MV-4-11 (cell line): ENCODE measurements at places on chromosomes 12 and 14.

GRCh38 chr14:25231004-25231403 lies 181.1 kb upstream of the STXBP6 start:
- no peak for DNase-seq

- DNase-seq: peak; percentile 77
Observed at GRCh38 chr12:1915082-1915968, 3.1 kb downstream of the CACNA2D4 start.

GRCh38 chr14:20019257-20019865 lies at the start of gene OR4K14:
Gene OR4K14, minus strand, starts transcription at chr14:20019307. Its CDS starts 4,114 bp downstream, at chr14:20015193.
- DNase-seq: no peak

- DNase-seq: no peak
Observed at GRCh38 chr14:30223385-30223785, 295.7 kb upstream of the PRKD1 start.

GRCh38 chr12:52697058-52697582 lies 6.2 kb downstream of the KRT77 start:
- DNase-seq: no peak

- DNase-seq: peak; percentile 28
Observed at GRCh38 chr14:94056579-94057308, 24.3 kb downstream of the DDX24 start.

DNA sequence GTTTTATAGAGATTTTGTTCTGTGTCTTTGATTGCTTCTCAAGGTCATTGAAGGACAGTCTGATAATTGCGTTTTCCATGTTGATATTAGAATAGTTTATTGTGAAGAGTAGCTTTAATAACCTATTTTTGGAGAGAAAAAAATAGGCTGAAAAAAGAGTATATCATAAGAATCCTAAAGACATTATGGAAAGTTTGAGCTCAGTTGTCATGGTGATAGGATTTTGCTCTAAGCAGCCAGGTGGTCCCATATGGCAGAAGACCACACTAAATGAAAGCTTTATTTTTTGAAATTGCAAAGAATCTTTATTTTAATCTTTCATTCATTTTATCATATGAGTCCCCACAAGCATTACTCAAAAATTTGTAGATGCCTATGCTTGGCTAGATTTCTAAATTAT lies 358.9 kb upstream of the NAV3 start:
- DNase-seq: no peak

DNA sequence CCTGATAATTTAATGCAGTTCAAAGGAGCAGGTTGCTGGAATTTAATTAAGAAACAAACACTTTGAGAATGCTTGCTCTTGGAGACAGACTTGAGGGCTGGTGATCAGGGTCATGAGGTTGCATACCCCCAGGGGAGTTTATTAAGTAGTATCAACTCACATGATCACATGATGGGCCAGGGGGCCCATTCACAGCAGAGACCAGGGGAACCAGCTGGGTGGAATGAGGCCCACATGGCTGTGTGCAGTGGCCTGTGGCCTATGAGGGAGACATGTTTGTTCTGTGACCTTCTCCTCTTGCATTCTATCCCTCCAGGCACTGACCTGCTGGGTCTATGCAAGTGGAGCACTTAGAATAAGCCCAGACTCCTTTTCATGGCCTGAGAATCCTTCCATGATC lies 266.6 kb upstream of the PWP1 start:
- DNase-seq: no peak

- no peak for DNase-seq
Observed at GRCh38 chr14:45238988-45239387, 14.0 kb downstream of the MIS18BP1 start.

DNA sequence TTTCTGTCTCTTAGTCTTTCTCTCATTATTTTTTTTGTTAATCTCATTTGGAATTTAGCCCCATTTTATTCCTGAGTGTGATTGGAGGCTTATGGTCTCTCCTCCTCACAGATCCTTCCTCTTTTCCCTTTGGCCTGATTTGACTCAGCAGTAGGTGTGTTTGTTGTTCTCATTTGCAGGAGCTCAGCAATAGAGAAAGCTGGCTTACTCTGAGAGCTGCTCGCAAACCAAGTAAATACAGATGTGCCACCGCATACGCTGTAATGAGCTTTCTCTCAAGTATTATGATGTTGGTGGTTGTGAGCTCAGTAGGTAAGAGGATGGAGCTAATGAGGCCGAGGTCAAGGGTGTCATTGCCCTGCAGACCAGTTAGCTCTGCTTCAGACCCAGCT lies 206.5 kb downstream of the ETV6 start:
- DNase-seq: peak; percentile 87

DNA sequence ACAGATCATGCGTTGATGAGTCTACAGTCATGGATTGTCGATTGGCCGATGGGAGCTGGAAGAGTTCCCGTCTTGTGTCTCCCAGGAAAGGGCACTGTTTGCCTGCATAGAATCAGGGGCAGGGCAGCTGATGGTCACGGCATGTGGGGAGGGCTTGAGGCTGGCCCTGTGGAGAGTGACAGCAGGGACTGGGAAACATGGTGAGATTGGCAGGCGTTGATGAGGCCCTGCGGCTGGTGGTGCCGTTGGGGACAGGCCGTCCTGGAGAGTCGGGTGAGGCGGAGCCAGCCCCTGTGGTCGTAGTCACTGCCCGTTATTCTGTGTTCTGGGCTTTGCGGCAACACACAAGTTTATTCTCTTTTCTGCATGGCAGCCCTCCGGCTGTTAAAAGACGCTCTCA lies 52.9 kb downstream of the TECPR2 start:
- no peak for DNase-seq

DNA sequence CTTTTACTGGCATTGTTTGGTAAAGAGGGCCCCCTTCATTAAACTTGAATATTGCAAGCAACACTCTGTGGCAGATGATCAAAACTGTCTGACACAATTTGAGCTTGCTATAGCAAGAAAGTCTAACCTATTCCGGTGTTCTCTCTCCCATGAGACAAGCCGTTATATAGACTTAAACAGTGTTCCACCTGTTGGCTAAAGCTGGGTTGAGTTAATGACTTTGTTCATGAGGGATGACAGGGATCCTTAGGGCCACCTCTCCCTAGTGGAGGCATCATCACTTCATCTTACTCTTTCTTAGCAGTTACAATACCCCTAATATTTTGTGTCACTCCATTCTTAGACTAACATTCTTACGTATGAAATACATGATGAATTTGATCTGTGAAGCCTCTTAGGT lies 3.8 kb downstream of the EIF5 start:
- DNase-seq: no peak

DNA sequence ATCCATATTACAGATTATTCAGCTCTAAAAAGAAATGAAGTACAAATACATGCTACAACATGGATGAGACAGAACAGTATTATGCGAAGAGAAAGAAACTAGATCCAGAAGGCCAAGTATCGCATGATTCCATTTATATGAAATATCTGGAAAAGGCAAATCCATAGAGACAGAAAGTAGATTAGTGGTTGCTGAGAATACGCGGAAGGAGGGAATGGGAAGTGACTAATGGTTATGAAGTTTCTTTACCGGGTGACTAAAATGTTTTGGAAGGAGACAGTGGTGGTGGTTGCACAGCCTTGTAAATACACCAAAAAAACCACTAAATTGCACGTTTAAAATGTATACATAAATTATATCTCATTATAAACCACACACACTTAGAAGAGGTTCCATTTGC lies 12.5 kb downstream of the PRDM4 start:
- DNase-seq: peak; percentile 70

DNA sequence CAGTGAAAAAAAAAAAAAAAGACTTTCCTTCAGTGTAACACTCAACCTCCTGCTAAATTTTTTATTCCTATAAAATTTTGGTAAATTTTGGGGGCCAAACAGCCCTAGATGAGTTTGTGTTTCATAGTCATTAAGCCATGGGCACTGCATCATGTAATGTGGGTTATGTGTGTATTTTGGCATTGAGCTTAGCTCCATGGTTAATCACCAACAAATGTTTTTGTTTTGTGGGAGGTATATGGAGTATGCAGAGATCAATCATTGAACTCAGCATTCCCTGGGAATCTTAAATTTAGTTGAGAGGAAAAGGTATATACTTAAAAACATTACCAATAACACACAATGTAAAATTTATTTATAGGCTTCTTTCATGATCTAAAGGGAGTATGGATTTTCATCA lies 8.5 kb upstream of the ARMH4 start:
- no peak for DNase-seq

DNA sequence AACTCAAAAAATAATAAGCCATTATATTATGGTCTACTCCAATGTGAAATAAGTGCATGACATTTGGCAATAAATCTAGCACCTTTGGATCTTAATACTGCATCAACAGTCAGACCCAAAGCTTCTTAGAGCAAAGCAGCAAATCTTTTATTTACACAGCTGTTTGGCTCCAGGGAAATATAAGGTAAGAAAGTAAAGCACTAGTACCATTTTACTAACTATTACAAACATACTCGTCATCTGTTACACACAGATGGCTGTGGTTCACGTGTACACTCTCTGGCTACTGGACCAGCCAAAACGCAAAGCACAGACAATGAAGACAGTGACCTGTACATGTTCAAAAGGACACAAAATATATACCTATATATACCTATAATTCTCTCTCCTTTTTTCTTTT lies 2.8 kb downstream of the FGD6 start:
- no peak for DNase-seq

DNA sequence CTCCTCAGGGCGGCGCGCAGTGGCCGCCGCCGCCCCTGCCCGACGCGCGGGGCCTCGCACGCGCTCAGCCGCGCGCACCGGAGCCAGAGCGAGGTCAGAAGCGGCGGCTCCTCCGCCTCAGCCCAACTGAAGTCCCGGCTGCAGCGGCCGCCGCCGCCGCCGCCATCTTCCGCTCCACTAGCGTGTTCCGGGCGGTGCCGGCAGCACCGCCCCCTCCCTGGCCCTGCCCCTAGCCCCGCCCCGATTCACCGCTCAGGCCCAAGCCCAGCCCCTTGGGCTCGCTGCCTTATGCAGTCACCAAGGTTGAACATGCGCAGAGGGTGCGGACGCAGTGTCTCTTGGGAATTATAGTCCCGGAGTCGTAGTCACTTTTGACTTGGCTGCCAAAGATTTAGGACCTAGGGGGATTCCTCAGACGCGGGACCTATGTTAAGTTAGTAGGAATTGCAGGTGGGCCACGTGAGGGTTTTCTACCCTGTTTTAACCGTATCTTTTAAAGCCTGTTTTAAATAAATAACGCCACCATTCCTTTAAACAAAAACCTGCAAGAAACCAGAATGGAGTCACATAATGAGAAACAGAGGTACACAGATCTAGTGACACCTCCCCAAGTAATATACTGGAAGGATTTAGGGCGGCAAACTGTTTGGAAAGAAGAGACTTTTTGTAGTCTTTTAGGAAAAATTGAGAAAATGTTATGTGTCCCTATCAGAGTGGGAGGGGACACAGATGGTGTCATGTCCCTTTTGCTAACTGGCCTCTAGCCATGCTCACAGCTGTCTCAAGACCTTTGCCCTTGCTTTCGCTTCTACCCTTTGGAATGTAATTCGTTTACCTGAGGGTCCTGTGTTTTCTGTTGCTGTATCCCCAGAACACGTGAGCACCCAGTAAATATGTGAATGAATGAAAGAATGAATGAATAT lies at the start of gene PPTC7:
Gene PPTC7 (minus strand): TSS at position 182 of the 923 bp plus-strand sequence. CDS start 287 bp downstream, outside the sequence.
- peak; percentile 94 for DNase-seq

DNA sequence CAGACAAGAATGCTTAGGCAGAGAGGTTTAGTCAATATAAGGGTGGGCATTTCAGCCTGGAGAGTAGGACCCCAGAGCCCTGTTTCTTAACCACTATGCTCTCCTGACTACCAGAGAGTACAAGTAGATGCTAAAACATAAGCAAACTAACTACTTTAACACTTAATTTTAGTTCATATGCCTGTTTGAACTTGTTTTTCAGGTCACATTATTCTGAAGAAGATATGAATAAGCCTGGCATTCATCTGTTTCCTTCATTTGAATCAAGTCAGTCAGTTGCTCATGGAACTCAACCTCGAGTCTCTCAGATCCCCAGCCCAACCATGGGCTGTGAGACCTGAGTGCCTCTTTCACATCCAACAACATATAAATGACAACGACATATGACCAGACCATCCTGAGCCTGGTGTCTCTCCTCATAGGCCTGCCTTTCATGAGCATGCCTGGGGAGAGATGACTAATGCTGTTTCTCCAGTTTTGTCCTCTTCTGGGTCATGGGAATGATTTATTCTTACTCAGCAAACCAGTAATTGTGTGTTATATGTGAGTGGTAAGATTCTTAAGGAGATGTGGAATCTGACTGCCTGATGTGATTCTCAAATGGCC lies 251.1 kb upstream of the BTG1 start:
- no peak for DNase-seq

DNA sequence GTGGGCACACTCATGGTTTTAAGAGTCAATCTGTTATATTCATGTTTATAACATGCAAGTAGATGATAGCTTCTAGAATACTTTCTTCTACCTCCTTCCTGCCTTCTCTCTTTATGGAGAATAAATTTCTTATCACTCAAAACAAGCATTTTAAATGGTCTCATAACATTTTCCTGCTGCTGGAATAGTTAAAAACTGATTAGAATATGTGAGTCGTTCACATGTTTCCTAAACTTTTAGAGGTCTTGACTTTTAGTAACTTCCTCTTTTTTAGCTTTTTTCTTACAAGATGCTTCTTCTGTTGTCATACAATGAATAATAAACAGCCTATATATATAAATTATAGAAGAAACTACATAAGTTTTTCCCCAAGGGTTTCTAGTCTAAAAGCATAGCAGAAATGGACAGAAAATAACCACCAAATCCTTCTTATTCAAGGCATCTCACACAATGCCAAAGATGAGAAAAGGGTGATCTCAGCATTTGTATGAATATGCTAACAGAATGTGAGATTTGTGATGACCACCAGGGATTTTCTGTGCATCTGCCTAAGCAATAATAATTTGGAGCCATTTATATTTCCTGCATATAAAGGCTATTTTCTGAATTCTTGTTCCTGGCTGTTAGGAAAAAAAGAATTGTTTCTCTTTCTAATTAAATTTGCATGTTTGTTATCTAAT lies 127.8 kb downstream of the DAAM1 start:
- peak; percentile 30 for DNase-seq

GRCh38 chr14:105315941-105316576 lies 1.5 kb downstream of the PACS2 start:
- DNase-seq: peak; percentile 68

DNA sequence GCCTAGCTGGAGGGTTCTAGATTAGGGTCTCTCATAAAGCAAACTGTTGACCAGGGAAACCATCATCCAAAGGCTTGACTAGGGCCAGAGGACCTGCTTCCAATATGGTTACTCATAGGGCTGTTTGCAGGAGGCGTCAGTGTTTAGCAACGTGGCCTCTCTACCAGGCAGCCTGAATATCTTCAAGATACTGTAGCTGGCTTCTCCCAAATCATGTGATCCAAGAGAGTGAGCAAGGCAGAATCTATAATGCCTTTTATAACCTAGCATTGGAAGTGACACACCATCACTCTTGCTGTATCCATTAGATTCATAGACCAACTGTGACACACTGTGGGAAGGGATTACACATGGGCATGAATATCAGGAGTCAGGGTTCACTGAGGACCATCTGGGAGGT lies 17.3 kb downstream of the TPH2 start:
- no peak for DNase-seq
